ENCODE measurements at places on chromosomes 5 and 9.

DNA sequence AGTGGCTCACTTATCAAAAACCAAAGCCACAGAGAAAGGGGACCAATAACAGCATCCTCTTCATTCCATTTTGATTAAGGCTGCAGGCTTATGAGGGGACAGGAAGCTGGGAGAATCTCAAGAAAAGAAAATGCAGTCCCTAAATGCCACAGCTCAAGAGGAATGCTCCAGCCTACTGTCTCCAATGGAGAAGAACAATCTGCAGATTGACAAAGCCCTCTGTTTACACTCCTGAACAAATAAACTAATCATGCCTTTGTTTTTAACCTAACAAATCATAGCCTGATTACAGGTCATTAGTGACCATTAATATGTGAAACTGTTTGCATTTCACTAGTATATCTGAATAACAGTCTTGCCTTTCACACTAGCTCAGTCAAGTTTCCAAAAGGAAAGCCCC lies 26.5 kb downstream of the PPP2R2B start:
- no peak for DNase-seq

DNA sequence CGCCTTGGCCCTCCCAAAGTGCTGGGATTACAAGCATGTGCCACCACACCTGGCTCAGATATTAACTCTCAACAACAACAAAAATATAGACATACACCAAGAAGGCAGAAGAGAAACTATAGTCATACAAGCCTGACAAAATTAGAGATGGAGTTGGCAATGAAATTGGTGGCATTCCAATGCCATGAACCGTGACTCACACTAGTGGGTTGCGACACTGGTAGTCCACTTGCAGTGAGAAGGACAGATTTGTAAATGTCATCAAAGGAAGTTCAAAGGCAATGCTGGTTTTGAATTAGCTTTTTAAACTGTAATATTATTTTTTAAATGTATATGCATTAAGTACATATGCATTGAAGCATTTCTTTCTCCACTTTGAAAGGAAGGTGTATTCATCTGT lies 8.5 kb upstream of the DNAJC25 start:
- no peak for DNase-seq

DNA sequence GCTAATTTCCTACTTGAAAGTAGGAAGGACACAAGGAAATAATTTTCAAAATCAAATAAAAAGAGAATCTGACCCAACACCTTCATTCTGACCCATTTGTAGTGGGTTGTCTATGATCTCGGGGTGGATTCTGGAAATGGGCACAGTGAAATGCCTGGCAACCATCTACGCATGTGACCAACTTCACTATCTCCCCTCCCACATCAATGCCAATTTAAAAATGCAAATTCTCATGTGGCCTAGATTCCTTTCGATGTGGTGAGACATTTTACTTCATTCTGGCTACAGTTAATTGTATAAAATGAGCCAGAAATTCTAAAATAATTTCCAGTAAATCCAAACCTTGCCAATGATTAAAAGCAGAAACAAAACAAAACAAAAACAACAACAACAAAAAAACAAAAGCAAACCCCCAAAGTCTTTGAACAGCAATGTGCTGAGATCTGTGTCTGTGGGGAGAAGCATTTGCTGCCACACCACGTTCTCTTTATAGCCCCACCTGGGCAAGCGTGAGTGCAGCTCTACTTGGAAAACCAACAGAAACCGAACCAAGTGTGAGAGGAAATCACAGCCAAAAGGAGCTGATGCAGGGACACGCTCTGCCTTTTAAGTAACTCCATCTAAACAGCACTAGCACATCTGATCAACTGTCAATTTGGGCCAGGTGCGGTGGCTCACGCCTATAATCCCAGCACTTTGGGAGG lies 59.0 kb downstream of the USP20 start:
- peak; percentile 56 for DNase-seq

DNA sequence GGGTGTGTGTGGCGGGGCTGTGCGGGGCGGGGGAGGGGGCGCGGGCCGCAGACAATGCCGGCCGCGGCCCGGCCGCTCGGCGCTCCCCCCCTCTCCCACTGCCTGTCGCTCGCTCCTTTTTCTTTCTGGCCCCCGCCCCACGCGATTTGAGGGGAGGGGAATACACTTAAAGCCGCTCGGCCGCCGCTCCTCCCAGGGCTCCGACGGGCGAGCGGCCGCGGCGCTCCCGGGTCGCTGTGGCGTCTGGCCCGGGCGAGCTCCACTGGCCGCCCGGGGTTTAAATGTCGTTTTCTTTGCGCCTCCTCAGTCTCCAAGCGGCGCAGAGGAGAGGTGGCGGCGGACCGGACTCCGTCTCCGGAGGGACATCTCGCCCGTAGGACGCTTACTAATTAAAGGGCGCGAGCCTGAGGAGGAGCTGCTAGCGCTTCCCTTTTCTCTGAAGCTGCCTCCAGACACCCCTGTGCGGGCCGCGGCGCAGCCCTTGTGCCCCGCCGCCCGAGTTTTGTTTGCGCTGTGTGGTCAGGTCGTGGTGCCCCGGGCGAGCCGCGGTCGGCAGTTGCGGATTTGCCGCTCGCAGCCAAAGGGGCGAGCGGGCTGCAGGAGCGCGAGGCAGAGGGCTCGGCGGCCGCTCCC lies 1.4 kb downstream of the ZSWIM6 start:
- peak; percentile 18 for DNase-seq

- DNase-seq: no peak
Observed at GRCh38 chr5:127985811-127986325, 97.7 kb upstream of the SLC12A2 start.

- DNase-seq: no peak
Observed at GRCh38 chr9:100597236-100597635, 19.4 kb downstream of the CAVIN4 start.

GRCh38 chr5:90955001-90955635 lies 396.5 kb downstream of the ADGRV1 start:
- no peak for DNase-seq

- no peak for DNase-seq
Observed at GRCh38 chr5:37721447-37721871, 118.4 kb downstream of the GDNF start.

- DNase-seq: no peak
Observed at GRCh38 chr5:95966005-95966404, 4.4 kb upstream of the ELL2 start.

- no peak for DNase-seq
Observed at GRCh38 chr9:134980991-134981390, 63.3 kb upstream of the FCN1 start.

GRCh38 chr5:17655921-17656320 lies 21.7 kb downstream of the TAF11L14 start:
- DNase-seq: no peak

GRCh38 chr5:173664154-173664526 lies 47.7 kb upstream of the BOD1 start:
- no peak for DNase-seq

DNA sequence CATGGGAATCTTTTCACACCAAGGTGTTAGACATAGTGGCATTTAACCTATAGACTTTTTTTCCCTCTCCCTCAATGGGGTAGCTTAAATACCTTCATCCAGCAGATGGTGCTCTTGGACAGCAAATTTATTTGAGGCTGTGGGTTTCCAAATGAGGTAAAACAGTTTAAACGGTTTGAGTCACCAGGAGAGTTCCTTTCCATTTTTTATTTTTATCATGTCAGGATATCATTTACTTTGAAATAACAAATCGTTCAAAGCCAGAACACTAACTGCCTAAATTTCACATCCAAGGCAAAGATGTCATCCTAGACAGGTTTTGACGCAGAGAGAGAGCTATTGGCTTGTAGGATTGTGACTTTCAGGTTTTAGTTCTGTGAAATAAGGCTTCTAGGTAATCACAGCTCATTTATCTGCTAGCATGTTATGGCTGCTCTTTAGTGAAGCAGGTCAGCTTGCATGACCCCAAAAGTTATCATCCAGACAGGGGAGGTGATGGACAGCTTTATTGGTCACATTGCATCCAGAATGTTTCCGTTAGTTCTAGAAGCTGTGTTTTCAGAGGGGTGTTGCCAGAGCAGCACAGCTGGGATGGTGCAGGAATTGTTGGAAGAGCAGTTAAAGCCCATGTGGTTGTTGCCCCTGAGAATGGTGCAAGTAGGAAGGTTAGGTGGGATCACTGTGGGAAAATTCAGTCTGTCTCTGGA lies 69.8 kb downstream of the KDM4C start:
- DNase-seq: peak; percentile 49

- no peak for DNase-seq
Observed at GRCh38 chr5:140642718-140643117, 3.5 kb downstream of the TMCO6 start.

- no peak for DNase-seq
Observed at GRCh38 chr5:103259705-103260355, 1.3 kb downstream of the MACIR start.

GRCh38 chr9:6838158-6838557 lies 80.4 kb downstream of the KDM4C start:
- no peak for DNase-seq

GRCh38 chr9:121453232-121453892 lies 46.3 kb downstream of the GGTA1 start:
- DNase-seq: no peak

- no peak for DNase-seq
Observed at GRCh38 chr5:141958113-141958512, at the start of gene PCDH12. Gene PCDH12 (minus strand): TSS chr5:141958202. CDS start chr5:141957851, 351 bp downstream.

GRCh38 chr5:79590396-79590999 lies 21.7 kb upstream of the TENT2 start:
- no peak for DNase-seq

DNA sequence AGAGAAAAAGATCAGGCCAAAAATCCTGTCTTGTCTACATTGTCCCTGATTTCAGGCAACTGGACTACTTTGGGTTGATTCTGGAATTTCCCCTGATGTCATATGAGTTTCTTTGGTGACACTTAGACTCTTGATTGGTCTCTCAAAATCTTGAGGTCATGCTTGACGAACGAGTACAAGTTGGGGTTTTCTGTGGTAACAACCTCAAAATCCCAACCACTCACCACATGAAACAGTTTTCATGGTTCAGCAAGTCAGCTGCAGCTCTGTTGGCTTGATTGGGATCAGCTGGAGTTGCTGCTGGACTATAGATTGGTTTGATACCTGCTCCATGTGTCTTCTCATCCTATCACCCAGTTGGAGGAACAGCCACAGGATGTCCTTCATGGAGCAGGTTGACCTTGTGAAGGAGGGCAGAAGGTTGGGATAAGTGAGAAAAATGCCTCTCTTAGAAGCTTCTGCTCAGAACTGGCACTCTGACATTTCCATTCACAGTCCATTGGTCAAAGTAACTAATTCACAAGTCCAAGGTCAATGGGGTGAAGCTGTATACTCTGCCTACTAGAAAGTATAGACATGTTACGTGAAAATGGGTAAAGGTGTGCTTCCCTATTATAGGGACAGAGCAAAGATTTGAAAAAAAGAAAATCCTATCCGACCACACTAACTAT lies 284.5 kb downstream of the SH3GL2 start:
- no peak for DNase-seq

DNA sequence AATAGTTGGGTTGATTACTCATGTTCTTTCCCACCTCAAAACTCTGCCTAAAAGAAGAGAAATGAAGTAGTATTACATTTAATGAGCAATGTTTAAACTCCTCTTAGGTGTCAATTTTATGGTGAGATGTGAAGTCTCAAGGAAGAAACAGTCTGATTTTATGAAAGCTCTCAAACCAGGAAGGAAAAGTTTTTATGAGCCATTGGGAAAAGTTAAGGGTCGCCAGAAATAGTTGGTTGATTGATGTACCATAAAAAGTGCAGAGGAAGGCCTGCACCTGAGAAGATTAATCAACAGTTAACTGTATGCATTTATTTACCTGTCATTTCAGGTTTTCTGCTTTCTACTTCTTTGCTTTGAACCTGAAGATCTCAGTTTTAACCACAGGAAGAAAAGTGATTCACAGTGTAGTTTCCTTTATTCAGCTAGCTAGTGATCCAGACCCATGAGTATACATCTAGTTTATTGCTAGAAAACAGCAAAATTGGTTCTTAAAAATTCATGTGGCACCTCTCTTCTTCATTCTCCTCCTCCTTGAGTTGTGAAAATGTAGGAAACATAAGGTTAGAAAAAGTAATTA lies 133.1 kb downstream of the CSNK1G3 start:
- DNase-seq: no peak

DNA sequence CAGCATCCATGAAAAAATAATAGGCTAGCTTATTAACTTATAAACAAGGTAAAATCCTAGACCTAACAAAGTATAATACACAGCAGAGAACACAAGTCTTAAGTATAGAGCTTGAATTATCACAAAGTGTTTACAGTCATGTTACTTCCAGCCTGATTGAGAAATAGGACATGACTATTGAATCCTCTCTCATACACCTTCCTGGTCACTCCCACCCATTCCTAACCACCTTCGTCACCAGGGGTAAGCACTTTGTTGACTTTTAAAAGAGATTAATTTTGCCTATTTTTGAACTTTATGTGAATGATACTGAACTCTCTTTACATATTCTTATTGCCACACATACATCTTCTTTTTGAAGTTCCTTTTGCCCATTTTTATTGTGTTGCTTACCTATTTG lies 325.8 kb downstream of the PJA2 start:
- DNase-seq: no peak

- no peak for DNase-seq
Observed at GRCh38 chr9:78023003-78023741, 8.4 kb downstream of the GNAQ start.

DNA sequence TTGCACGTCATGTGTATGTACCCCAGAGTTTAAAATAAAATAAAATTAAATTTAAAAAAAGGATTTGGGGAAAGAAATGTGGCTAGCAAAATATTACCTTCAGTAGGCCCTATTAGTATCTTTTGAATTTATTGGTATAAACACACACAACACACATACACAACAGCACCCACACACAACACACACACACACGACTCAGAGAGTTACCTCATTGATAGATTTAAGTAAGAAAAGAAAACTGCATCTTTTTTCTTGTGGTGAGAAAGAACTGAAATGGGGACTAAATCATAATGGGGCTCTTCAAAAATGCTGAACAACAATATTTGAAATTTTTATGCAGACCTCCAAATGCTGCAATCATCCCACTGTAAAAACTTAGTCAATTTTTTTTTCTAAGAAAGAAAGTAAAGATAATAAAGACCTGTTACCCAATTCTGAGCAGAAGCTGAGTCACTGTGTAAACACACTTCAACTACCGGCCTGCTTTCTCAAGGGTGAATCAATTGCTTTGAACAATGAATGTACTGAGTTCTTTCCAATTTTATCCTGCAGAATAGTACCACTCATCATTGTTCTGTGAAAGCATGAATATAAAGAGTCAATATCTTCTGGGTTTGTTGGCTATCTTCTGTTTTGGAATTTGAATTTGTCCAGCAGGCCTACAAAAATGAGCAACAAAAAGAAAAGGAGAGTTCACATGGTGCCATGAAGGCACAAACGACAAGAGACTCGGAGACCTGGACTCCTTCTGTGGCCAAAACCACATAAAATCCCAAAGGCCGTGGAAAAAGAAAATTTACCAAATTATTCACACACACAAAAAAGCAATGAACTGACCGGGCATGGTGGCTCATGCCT lies 57.9 kb upstream of the CCNG1 start:
- DNase-seq: no peak

Data from CD4-positive, alpha-beta T cell treated with Interleukin-2 at 100 ng/mL for 4 hours (primary cell).